ENCODE measurements at places on chromosomes 11 and 22.

DNA sequence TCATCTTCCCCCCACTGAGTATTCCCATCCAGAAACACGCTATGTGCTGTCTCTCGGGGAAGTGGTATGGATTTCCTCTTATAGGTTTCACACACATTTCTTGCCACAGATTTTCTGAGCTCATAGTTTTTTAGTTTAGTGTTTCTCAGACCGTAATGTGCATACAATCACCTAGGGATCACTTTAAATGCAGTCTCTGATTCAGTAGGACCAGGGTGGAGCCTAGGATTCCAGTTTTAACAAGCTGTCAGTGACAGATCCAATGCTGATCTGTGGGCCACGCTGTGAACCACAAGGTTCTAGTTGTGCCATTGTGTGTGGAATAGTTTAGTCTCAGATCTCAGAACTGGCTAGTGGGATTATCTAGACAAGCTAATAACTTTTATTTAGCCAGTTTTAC is 23.7 kb upstream of the CXCR5 start:
- DNase-seq = no peak

GRCh38 chr11:90284171-90284570 is 61.3 kb upstream of the CHORDC1 start:
- no peak for DNase-seq

GRCh38 chr11:128717516-128717915 is 23.6 kb downstream of the FLI1 start:
- no peak for DNase-seq

- no peak for DNase-seq
Observed at GRCh38 chr11:86072211-86072610, 3.3 kb upstream of the PICALM start.

DNA sequence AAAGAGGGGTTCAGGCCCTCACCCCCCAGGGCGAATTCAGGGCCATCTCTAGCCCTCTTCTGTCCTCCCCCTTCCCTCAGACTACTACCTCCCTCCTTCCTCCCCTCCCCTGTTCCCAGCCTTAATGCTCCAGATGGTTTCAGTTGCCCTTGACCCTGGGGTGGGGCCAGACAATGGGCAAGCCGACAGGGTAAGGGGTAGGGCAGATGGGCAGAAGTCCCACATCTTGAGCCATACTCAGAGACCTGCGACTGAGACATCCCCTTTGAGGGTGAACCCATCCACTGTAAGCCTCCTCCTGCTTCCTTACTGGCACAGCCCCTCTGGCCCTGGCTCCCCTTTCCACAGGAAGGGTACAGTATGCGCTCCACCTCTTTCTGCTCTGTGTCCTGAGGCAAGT is 1.9 kb downstream of the RHBDD3 start:
- DNase-seq = no peak

- DNase-seq = no peak
Observed at GRCh38 chr11:60989093-60989650, 17.7 kb downstream of the CD6 start.

GRCh38 chr11:2118677-2119076 is 20.5 kb downstream of the IGF2 start:
- no peak for DNase-seq

DNA sequence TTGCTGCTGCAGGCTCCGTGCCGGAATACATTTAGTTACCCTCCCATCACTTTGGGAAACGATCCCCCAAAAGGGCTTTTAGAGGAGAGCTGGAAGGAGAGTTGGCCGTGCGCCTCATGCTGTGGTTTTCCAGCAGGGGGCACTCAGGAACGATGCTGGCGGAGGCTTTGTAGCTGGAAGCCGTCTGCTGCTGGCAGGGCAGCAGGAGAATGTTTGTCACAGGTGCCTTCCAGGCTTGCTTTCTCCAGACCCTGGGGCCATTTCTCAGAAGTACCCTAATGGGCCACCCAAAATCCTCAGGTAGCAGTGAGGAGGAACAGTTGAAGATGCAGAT is 30.0 kb upstream of the CABP7 start:
- no peak for DNase-seq

DNA sequence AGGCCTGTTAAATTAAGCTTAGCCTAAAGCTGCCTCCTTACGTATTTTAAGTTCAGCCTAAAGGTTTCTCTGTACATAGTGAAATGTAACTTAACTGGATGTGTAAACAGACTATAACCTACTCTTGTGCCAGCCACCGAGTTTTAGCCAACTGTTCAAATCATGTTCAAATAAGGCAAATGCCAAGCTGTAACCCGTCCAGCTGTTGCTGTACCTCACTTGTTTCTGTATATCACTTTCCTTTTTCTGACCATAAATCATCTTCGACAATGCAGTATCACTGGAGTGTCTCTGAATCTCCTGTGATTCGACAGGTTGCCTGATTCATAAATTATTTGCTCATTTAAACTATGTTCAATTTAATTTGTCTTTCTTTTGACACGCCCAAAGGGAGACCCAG is 4.0 kb upstream of the PLAAT5 start:
- DNase-seq = no peak

DNA sequence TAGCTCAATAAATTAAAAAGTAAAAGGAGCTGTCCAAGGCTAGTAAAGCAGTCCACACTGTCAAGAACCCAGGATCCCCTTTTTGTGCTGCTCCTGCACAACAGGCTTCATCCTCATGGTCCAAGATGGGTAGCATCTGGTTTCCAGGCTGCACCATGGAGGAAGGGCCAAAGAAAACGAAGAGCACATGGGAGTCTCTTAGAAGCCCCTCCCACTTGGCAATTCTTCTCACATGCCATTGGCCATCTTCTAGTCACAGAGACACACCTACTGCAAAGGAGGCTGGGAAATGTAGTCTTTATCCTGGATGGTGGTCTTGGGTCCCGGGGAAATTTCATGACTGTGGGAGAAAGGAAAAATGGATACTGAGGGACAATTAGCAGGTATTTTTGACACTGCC is 37.8 kb downstream of the PRR5L start:
- DNase-seq = no peak

- no peak for DNase-seq
Observed at GRCh38 chr11:69941546-69942332, 122.5 kb upstream of the FGF3 start.

GRCh38 chr11:10459029-10459970 is 4.2 kb downstream of the AMPD3 start:
- no peak for DNase-seq

- no peak for DNase-seq
Observed at GRCh38 chr22:37824674-37825641, 1.8 kb downstream of the GALR3 start.

- no peak for DNase-seq
Observed at GRCh38 chr11:103749158-103749557, 287.3 kb upstream of the DDI1 start.

DNA sequence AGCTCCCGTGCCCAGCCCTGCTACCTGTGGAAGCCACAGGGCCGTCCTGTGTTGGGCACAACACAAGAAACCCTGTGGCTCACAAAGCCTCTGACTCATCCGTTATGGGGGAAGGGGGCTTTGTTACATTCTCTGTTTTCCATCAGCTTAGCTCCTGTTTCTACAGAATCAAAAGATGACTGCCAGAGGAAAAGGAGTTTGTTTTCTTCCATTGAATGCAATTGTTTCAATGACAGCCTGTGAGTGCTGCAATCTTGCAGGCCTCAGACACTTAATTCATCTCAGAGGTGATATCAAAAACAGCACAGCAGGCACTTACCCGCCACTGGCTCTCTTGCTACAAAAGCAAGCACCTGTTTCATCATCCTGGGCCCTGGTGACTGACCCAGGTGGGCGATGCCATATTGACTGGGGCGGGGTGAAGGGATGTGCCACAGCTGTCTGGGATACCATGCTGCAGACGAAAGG is 194.3 kb downstream of the OPCML start:
- DNase-seq = no peak

DNA sequence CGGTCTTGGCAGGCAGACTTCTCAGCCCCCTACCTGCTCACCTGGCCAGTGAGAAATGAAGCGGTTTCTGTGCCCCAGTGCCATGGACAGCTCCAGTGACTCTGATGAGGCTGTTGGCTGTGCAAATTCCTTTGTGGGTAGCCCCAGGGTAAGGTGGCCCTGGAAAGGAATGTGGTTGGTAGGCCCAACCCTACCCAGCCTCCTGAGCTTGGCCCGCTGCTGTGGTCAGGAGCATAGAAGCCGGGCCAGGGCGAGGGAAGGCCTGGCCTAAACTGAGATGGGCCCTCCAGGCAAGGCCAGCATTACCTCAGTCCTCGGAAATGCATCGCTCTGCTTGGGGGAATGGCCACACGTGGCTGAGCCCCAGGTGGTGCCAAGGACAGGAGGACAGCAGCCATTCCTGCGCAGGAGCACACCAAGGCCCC is 16.9 kb downstream of the DAGLA start:
- no peak for DNase-seq

DNA sequence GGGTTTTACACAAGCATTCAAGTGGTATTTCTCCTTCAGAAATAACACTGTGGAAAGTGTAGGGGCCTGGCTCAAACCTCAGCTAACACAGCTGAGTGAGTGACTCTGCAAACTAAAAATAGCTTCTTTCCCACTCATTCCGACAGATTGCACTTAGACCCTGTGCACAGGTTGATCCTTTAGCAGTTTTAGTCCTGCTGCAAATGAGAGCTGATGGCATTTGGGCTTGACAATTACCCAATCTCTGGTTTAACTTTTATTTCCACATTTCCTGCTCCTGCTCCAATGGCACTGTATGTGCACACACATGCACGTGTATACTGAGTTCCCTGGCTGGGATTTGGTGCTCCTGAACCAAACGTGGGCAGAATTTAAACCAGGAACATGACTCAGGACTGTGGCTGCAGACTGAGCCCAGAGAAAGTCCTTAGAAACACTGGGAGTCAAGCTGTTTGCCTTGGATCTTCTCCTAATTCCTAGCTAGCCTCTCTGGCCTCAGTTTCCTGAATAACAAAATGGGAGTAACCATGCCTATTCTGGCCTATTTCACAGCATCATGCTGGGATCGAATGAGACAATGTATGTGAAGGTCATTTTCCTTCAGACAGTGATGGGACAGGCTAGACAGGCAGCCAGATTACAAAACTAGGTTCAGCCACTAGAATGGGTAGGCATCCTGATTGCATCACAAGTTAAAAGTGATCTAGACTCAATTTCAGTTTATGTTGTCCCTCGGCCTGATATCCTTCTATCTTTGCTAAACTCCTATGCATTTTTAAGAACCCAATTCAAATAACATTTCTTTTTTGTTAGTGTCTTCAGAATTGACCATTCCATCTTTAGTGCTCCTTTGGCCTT is 58.2 kb downstream of the SERGEF start:
- DNase-seq = no peak

DNA sequence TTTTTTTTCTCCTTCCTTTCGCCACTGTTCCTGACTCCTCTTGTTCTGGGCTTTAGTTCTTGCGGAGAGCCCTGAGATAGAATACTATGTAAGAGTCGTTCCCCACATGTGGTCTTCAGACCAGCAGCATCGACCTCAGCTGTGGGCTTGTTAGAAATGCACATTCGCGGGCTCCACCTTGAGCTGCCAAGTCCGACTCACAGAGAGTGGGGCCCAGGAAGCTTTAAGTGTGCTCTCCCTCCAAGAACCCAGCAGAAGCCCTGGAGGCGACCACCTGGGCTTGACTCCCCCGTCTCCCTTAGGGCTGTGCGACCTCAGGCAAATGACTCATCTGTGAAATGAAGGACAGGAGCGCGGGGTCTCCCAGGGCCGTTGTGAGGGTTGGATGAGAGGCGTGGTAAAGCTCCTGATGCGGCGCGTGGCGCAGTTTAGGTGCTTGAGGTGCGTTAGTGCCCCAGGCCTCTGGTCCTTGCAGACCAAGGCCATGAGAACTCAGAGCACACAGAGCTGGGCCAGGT is 18.8 kb downstream of the SAMM50 start:
- no peak for DNase-seq

DNA sequence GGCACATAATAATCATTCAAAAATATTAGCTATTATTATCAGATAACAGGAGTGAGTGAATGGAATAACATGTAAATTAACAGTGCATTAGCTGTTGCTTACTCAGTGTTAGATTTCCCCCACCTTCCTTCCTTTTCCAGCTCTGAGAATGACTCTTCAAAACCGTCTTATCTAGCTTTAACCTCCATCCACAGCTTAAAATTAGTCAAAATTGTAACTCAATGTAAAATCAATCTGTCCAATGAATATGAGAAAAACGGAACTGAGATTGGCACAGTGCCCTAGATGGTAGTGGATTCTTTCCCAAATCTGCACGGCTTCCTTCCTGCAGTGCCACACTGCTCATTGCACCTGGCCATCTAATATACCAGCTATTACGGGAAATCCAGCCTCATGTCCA is 156.8 kb upstream of the BDNF start:
- DNase-seq = peak; percentile 3

GRCh38 chr11:32939866-32940265 is 47.3 kb downstream of the QSER1 start:
- DNase-seq = no peak

DNA sequence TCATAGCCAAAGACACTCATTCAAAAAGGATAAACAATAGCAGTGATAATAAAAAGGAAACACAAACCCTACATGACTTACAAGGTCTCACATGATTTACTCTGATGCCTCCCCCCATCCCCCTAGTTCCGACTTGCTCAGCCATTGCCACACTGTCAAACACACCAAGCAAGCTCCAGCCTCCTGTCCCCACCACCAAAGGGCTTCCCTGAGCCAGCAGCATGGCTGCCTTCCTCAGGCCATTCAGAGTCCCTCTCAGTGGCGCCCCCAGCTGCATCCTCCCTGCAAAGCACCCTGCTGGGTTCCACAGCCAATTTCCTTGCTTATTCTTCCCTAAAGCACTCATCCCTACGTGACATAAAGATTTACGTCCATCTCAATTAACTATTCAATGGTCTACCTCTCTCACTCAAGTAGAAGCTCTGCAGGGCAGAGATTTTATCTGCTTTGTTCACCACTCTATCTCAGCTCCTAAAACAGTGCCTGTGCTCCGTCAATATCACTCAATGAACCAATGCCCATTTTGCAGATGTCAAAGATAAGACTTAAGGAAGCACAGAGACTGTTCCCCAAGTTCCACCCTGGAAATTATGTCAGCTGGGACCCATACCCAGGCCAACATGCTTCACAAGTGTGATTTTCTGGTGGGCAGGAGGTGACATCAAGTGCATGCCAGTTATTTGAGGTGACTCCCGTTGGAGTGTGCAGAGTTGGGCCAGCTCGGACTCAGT is 106.9 kb downstream of the SYN3 start:
- DNase-seq = no peak

DNA sequence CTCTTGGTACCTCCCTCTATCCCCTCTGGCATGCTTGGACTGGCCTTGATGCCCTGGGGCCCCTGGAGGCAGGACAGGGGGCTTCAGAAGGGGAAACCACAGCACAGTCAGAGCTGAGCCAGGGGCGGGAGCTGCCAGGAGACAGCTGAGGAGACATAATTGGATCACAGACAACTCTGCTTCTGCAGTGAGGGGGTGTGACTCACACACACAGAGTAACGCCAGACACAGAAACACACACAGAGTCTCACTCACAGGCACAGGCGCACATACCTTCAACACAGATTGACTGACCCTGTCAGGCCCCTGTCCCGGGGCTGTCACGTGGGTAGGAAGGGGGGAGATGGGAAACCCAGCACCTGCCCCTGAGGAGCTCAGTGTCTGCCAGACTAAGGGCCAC is 20.6 kb downstream of the STARD10 start:
- DNase-seq = no peak

DNA sequence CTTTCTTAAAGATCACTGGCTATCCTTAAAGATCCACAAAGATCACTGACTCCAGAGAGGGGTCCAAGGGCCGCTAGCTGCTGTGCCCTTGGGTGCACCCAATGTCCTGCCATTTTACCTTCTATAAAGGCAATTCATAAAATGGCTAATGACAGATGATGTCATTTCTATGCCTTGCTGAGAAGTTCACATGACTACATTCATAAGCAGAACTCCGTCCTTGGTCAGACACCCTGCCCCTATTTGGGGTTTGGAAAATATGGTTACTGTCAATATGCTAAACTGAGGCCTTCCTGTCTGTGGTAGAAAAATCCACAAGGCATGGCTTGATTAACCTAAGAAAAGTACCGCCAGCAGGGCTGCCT is 60.9 kb upstream of the BMAL1 start:
- DNase-seq = no peak
